ENCODE measurements at places on chromosomes 3 and 15.

- no peak for DNase-seq
Measured at GRCh38 chr15:60154764-60155325, 150.7 kb downstream of the FOXB1 start.

DNA sequence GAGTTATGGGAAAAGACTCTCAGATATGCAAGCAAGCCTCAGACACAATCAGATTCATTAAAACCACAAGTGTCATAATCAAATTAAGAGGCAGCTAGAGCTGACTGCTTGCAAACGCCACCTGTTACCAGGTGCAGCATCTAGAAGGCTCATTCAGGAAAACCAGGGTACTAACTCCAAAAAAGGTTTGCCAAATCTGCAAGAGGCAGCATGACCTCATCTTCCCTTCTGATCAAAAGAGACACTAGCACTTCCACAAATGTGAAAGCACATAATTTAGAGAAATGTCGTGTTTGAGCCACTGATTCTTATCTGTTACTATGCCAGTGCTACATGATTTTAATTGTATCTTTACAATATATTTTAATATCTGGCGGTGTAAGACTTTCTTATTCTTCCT, 123.3 kb upstream of the NANOGP8 start:
- DNase-seq = no peak

DNA sequence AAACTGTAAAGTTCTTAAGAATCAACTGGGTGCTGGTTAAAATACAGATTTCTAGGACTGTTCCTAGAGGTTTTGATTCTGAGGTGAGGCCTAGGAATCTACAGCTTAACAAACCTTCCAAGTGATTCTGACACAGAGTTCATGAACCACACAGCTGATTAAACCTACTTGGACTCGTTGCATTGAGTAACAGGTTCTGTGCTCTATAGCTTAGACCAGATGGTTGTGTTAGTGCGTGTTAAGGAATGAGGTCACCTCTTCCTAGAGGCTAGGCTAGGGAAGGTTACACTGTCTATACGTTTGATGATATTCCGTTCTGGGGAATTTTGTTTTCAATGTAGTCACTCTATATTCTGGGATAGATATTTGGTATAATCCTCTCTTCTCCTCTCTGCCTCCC, 21.9 kb downstream of the EID1 start:
- DNase-seq = no peak

DNA sequence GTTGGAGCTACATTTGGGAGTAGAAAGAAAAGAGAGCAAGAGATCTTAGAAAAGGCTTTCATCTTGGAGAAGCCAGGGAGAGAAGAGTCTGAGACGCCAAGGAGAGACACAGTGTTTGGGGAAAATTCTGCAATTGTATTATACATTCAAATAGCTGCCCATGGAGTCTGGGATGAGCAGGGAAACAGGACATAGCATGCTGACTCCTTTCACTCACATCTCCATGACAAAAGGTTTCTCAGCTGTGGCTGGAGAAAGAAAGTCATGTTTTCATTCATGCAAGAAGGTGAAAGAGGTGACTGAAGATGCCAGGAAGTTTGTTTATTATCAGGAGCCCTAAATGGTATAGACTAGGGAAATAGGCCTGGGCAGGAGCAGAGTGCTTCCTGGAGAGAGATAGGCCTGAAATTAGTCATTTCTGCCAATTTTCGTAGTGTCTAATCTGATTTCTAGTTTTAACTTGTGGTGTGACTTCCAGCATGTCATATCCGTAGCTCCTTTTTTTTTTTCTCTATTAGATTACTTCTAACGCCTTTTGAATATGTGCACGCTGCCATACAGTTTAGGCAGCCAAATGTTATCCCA, 34.1 kb downstream of the ACP3 start:
- no peak for DNase-seq

DNA sequence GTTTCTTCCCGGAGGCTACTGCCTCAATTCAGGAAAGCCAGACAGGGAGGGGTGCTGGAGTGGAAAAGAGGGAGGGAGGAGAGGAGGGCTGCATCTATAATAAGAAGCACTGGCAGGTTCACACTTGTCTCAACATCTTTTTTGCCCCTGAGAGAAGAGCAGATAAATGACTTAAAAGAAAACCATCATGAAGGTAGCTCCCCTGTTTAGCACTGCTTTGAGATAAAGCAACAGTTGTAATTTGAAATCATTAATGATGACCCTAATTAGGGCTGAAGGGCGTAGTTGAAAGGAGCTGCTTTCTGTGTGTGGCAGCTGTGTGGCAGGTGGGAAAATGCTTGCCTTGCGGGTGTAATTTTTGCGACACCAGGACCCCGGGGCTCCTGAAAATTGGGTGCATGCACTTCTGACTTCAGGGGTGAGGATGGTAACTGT, 222.8 kb upstream of the IL12A start:
- DNase-seq = no peak

- no peak for DNase-seq
Measured at GRCh38 chr3:127135241-127136023, 57.5 kb upstream of the PRR23E start.

GRCh38 chr3:122186372-122186771, 2.9 kb downstream of the CASR start:
- DNase-seq = no peak

DNA sequence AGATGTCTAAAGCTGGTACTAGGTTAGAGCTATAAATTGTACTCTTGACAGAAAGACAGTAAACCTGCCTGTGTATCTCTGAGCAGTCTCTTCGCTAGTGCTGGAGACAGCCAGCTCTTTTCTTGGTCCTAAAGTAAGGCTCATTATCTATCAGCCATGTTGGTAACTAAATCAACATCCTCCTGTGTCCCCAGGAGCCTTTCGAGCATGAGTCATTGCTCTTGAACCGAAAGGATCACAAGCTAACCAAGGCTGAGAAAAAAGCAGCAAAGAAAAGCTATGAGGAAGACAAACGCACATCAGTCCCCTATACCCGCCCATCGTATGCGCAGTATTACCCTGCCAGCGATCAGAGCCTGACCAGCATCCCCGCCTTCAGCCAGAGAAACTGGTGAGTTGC, 25.0 kb upstream of the TEX264 start:
- DNase-seq = no peak

DNA sequence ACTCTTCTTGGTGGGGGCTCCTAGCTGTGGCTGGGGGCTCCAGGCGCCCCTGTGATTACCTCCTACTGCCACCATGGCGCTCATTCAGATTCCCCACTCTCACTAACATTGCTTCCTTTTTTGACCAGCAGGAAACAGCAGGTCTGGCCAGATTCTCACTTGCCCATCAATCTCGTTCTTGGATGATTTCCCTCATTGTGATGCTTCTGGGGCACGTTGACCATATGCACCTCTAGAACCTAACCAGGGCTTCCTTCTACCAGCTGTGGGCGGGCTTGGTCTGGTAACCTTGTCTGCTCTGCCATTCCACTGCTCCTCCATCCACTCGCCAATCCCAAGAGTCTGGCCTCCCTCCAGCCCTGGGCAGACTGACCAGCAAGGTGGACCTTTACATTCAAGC, 35.9 kb upstream of the PTPN23 start:
- DNase-seq = no peak

DNA sequence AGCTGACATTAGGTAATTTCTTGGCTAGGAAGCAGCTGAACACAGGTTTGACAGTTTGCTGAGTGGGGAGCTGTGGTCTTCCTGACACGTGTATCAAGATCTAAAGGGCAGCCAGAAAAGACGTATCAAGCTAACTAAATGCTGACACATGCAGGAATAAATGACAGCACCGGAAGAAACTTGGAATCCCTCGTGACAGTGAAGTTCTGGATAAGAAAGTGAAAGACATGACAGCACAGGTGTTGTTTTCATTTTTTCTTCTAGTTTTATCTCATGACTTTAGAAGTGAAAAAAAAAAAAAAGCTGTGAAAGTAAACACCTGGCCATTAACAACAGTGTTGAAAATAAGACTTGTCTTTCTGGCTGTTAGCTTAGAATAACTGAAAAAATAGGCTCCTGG, 48.7 kb downstream of the FGF7 start:
- no peak for DNase-seq

DNA sequence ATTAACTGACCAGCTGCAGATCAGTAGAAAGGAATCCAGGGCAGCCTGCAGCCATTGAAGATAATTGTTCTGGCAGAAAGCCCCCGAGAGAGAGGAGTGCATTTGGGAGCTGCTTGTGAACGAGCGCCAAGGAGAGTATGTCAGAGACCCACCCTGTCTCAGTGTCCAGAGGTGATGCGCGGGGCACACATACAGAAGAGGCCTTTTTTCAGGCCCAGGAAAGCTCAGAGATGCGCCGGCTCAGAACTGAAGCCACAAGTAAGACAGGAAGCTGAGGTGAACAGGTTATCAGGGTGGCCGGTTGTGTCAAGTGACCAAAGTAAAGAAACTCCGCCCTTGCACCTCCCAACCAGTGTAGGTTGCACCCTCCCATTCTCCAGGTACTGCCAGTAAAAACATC, 59.8 kb upstream of the HEG1 start:
- DNase-seq = no peak

DNA sequence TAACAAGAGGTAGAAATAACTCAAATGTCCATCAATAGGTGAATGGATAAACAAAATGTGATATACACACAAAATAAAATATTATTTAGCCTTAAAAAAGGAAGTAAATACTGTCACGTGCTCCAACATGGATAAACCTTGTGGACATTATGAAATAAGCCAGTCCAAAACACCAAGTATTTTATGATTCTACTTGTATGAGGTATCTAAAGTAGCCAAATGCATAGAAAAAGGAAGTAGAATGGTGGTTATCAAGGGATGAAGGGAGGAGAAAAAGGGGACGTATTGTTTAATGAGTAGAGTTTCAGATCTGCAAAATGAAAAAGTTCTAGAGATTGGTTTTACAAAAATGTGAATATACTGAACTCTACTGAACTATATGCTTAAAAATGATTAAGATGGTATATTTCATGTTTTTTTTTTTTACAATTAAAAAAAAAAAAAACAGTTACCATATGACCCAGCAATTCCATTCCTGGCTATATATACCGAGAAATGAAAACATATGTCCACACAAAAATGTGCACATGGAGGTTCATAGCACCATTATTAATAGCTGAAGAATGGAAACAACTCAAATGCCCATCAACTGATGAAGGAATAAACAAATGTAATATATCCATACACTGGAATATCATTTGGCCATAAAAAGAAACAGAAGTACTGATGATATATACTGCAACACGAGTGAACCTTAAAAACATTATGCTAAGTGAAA, 29.1 kb upstream of the MAP6D1 start:
- no peak for DNase-seq

DNA sequence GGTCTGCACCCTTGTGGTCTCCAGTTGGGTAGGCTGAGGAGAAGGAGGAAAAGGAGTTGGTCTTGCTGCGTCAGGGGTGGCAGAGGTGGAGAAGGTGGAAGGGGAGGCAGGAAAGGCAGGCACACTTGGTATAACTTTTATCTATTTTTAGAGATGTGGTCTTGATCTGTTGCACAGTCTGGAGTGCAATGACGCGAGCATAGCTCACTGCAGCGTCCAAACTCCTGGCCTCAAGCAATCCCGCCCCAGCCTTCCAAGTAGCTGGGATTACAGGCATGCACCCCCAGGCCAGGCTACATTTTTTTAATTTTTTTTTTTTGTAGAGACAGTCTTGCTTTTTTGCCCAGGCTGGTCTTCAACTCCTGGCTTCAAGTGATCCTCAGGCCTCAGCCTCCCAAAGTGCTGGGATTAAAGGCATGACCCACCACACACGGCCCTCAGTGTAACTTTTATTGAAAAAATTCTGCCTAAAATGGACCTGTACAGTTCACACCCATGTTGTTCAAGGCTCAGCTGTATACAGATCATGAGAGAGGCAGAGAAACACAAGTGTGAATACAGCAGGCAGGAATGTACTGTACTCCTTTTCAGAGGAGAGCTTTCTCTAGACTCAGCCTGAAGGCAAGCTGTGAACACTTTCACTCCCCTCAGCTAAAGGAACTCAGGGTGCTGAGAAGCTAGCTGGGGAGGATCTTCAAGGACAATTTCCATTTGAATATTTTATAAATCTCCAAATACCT, 2.1 kb upstream of the RHOV start:
- no peak for DNase-seq

DNA sequence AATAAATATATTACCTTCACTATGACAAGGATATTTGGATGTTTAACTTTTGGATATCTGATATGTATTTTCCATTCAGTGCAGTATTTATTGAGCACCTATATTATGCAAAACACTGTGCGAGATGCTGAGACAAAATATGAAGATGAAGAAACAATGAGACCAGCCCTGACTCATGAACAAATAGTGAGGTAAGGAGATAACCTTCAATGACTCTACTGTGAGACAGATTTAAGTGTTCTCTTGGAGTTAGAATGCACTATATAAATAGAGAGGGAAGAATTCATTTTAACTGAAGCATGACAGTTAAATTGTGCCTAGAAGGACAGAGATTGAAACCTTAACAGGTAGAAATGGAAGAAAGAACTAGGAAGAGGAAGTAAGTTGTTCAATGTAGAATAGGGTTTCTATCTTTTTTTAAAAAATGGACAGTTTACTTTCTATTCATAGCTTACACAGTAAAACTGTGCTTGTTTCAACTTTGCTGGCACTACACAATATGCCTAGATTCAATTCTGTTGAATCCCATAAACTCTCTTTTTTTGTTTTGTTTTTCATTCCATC, 124.2 kb downstream of the ZBTB20 start:
- no peak for DNase-seq

DNA sequence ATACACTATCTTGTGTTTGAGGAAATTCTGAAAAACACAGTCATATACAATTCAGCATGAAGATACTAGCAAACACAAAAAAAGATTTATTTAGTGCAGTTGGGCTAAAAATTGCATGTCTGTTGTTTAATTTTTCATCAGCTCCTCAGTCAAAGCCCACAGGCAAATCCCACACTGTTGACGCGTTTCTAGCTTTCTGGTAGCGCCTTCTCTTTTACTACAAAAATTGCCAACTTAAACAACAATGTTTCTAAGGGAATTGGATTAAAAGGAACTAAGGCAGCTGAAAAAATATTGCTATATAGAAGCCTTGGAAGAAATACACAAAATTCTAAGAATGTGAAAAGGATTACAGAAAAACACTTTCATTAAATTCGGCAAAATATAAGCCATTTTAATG, 196.7 kb upstream of the P2RY1 start:
- DNase-seq = no peak

- no peak for DNase-seq
Measured at GRCh38 chr3:25259871-25260270, 168.2 kb upstream of the RARB start.

- DNase-seq = no peak
Measured at GRCh38 chr3:171743327-171744157, 66.7 kb downstream of the PLD1 start.

GRCh38 chr15:59590027-59590426, 21.6 kb upstream of the GCNT3 start:
- no peak for DNase-seq

- DNase-seq = no peak
Measured at GRCh38 chr15:27123291-27123690, 152.3 kb downstream of the GABRG3 start.

DNA sequence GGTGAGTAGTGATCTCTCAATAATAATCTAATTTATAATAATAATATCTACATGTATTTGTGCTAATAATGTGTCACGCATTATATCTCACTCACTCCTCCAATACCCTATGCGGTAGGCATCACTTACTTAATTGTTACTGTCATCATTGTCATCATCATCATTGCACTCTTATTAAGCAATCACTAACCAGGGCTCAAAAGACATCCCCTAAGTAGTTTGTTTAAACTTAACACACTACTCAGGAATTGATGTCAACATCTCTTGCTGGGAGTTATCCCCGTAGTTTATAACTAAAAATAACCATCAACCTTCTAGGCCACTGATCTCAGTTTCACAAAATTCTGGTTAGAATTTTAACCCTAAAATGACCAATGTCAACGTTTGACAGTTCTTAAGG, 56.8 kb upstream of the ICE2 start:
- DNase-seq = no peak

Measured in activated T-cell treated with anti-CD3 and anti-CD28 coated beads for 4 hours (primary cell).